ENCODE measurements at places on chromosomes 7 and 10.

GRCh38 chr10:59830601-59831259 is 75.6 kb downstream of the CCDC6 start:
- DNase-seq, result peak; percentile 37
- H3K27me3 ChIP-seq, result no peaks in the 10 kb centered on the region
- peaks cover 42% of the 10 kb centered on the region for H3K4me1 ChIP-seq
- no peaks in the 10 kb centered on the region for H3K36me3 ChIP-seq
- no peak overlapping the region for H3K4me3 ChIP-seq

DNA sequence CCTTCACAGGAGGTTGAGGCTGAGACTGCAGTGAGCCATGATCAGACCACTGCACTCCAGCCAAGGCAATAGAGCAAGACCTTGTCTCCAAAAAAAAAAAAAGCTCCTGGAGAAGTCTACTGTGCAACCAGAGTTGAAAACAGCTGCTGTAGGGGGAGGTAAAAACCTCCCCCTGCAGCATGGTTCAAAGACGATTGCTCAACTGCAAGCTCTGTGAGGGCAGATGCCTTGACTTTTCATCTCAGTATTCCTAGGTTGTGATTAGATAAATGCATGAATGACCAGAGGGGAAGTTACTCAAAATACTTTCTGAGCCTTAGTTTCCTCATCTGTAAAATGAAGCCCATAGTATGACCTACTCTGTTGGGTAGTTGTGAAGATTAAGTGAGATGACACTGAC is 25.0 kb upstream of the PPA1 start:
- DNase-seq, result no peak
- no peaks in the 10 kb centered on the region for H3K36me3 ChIP-seq
- no peak overlapping the region for H3K27ac ChIP-seq

DNA sequence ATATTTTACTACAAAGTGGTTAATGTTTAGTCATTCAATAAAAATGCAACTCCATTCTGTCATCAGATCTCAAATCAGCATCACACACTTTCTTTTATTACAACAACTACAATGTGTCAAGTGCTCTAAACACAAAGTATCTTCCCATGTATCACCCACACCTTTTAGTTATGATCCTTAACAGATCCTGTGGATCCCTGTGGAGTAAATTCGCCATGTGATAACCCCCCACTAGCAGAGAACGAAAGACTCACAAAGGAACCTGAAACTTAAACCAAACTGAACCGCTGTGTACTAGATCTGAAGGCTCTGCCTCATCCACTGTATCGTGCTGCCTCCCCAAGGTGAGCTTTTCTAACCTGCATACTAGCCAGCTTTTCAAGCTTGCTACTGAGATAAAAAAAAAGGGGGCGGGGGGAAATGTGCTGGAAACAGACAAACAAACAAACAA is 1.7 kb downstream of the DPY19L1 start:
- DNase-seq, result peak; percentile 84
- H3K4me3 ChIP-seq, result peak overlapping the region; percentile 77
- H3K27me3 ChIP-seq, result no peaks in the 10 kb centered on the region
- peaks cover 28% of the 10 kb centered on the region for H3K4me1 ChIP-seq
- peak overlapping the region; percentile 75 for H3K27ac ChIP-seq
- no peaks in the 10 kb centered on the region for H3K36me3 ChIP-seq

DNA sequence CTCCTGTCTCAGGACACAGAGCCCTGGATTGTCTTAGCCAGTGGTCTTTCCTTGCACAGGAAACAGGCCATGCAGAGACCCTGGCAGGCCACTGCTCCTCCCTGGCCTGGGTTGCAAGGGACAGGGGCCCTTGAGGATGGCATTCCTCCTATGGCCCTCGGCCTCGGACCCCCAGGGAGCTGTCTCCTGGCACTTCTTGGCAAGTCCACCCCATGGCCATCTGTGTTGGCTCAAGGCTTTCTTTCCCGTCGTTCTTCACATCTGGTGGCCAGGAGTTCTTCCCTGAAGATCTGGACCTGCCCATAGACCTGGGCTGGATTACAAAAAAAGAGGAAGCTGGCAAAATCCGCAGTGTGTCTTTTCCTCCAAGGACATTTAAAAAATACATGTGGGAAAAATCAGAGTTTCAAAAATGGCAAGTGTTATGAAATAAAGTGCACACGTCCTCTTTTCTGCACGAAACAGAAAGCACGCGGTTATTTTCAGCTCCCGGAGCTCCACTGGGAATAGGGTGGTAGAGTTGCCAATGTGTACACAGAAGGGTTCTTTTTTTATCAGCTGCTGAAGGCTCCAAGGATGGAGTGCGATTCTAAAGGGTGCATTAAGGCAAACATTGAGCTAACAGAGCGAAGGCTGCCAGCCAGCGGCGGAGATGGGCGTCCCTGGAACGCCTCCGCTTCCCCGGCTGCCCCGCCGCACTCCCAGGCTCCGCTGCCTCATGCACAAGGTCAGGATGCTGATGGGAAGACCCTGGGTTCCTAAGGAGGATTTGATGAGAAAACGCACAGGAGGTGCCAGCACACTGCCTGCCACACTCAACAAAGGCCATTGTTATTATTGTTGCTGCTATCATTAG is 62.8 kb upstream of the FAM20C start:
- H3K27ac ChIP-seq, result no peak overlapping the region
- no peaks in the 10 kb centered on the region for H3K4me1 ChIP-seq
- H3K27me3 ChIP-seq, result no peaks in the 10 kb centered on the region
- no peak for DNase-seq
- H3K36me3 ChIP-seq, result no peaks in the 10 kb centered on the region

DNA sequence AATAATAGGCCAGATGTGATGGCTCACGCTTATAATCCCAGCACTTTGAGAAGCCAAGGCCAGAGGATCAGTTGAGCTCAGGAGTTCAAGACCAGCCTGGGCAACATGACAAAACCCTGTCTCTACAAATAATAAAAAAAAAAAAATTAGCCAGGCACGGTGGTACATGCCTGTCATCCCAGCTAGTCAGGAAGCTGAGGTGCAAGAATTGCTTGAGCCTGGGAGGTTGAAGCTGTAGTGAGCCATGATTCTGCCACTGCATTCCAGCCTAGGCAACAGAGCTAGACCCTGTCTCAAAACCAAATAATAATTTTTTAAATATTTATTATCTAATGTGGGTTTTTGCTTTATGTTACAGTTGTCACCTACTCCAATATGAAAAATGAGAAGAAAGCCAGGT is 178.9 kb downstream of the ADK start:
- H3K4me1 ChIP-seq, result no peaks in the 10 kb centered on the region
- H3K27ac ChIP-seq, result no peak overlapping the region
- no peak overlapping the region for H3K4me3 ChIP-seq
- H3K27me3 ChIP-seq, result no peaks in the 10 kb centered on the region
- H3K36me3 ChIP-seq, result no peaks in the 10 kb centered on the region

- H3K27me3 ChIP-seq, result no peaks in the 10 kb centered on the region
- H3K27ac ChIP-seq, result no peak overlapping the region
- H3K36me3 ChIP-seq, result no peaks in the 10 kb centered on the region
- H3K4me1 ChIP-seq, result no peaks in the 10 kb centered on the region
- no peak overlapping the region for H3K4me3 ChIP-seq
- no peak for DNase-seq
Measured at GRCh38 chr7:107712896-107713295, 31.0 kb upstream of the CBLL1 start.

- no peak for DNase-seq
- H3K4me3 ChIP-seq, result no peak overlapping the region
Measured at GRCh38 chr10:8073691-8074416, 19.4 kb downstream of the GATA3 start.

DNA sequence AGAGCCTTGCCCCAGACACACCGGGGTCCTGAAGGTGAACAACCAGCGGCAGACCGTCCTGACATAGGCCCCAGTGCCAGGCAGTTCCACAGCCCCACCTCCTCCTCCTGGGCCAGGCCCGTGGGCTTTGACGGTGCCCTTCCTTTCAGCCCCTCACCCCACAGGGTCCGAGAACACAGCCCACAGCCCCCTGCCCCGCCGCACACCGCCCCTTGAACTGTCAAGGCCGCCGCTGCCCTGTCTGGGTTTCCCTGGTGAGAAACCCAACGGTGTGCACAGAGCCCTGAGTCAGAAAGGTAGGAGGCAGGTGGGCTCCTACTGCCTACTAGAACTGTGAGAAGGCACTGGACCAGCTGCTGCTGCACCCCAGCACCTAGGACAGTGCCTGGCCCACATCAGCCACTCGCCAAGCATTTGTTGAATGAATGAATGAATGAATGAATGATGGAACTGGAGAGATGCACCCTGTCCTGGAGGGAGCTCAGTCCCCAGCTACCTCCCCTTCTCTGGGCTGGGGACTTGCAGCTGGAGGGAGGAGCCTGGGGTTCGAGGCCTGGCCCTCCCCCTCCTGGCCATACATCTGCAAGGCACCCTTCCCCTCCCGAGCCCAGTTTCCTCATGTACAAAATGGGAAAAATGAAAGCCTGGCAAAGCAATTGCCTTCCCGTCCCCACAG is 117.9 kb downstream of the SLIT1 start:
- no peaks in the 10 kb centered on the region for H3K36me3 ChIP-seq
- no peak overlapping the region for H3K4me3 ChIP-seq
- no peaks in the 10 kb centered on the region for H3K4me1 ChIP-seq
- H3K27me3 ChIP-seq, result peaks cover 42% of the 10 kb centered on the region

GRCh38 chr10:29063806-29064644 is 224.8 kb upstream of the LYZL1 start:
- H3K36me3 ChIP-seq, result no peaks in the 10 kb centered on the region
- DNase-seq, result no peak
- no peaks in the 10 kb centered on the region for H3K27me3 ChIP-seq
- no peak overlapping the region for H3K4me3 ChIP-seq

DNA sequence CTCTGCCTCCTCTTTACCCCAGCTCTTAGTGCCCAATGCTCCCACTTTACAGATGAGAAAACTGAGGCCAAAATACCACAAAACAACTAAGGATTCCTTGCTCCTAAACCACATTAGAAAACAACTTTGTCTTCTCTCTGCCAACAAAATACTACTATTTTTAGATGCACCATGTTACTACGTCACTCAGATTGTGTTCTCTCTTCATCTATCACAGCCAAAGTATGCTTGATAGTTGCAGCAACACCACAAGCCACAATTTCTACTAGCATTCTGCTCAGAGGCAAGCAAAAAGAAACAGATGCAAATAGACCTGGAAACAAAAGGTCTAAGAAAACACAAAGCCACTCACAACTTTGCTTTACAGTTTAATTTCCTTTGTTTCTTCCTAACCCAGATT is 3.3 kb upstream of the PDE1C start:
- no peaks in the 10 kb centered on the region for H3K27me3 ChIP-seq
- no peak overlapping the region for H3K27ac ChIP-seq
- H3K4me1 ChIP-seq, result no peaks in the 10 kb centered on the region
- H3K4me3 ChIP-seq, result no peak overlapping the region

DNA sequence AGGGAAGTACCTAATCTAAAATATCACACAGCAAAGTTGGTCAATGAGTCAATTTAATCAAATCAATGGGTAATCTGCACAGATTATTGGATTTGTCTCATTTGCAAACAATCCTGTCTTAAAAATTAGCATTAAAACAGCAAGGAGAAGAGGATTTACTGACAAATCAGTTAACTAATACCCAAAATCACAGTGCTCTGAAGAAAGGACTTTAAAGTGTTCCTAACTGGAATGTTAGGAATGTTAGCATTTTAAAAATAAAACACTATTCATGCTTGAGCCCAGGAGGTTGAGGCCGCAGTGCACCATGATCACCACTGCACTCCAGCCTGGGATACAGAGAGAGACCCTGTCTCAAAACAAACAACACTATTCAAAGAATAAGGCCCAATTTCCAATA is 83.1 kb downstream of the CHCHD3 start:
- H3K4me1 ChIP-seq, result peaks cover 21% of the 10 kb centered on the region
- H3K27me3 ChIP-seq, result no peaks in the 10 kb centered on the region
- DNase-seq, result no peak
- no peak overlapping the region for H3K4me3 ChIP-seq
- no peak overlapping the region for H3K27ac ChIP-seq

Data from MM.1S (cell line).